ENCODE measurements at places on chromosomes 2 and 18. TPM values are rescaled to one million over a fixed set of nuclear protein-coding genes. Genes with fewer than 3 reads are reported as not detected.

Gene B3GNT7
- total RNA-seq = 7.4 TPM

Gene SLC23A3
- total RNA-seq = 2.3 TPM

- no peak for DNase-seq
These were observed 457 bp upstream of the SP9 start for GRCh38 chr2:174334278-174334715.

Gene KLHL41
- 2.3 TPM for total RNA-seq

DNA sequence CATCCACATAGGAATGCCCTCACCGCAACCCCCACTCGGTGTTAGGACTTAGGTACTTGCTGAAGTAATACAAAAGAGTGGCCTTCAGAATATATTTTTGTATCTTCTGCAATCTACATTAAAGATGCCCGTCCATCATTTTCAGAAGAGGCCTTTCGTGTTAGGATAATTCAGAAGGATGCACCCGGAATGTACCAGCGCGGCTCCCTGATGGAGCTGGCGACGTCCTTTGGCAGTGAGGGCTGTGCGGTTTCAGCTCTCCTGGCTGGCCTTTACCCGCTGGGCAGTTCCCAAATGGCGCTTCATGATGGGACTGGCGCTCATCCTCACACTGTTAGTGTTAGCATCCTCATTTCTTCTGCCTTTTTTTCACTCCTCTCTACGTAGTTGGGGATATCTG lies 15.3 kb downstream of the TWIST2 start:
- no peak for DNase-seq

DNA sequence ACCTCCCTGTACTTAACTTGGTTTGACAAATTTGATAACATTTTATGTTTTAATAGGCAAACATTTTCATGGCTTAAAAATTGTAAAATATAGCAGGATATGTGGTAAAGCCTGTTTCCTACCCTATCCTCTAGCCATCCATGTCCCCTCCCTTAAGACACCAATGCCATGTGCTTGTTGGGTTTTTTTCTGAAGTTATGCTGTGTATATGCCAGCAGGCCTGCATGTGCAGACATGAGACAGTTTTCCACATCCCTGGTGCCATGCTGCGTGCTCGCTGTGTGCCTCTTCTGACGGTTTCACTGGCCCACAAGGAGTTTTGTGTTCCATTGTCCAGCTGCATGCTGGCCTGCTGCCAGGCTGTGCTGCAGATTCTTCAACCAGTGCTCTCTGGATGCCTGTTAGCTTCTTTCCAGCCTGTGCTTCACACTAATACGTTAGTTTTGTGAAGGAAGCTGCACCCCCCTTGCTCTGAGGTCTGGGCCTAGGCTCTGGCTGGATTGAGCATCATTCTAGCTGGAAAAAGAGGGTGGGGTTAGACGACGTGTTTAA lies 16.9 kb downstream of the INPP4A start:
- no peak for DNase-seq

GRCh38 chr2:102107741-102108070 lies 34.8 kb upstream of the IL1R1 start:
- no peak for DNase-seq

Gene LOXHD1
- total RNA-seq = not detected

DNA sequence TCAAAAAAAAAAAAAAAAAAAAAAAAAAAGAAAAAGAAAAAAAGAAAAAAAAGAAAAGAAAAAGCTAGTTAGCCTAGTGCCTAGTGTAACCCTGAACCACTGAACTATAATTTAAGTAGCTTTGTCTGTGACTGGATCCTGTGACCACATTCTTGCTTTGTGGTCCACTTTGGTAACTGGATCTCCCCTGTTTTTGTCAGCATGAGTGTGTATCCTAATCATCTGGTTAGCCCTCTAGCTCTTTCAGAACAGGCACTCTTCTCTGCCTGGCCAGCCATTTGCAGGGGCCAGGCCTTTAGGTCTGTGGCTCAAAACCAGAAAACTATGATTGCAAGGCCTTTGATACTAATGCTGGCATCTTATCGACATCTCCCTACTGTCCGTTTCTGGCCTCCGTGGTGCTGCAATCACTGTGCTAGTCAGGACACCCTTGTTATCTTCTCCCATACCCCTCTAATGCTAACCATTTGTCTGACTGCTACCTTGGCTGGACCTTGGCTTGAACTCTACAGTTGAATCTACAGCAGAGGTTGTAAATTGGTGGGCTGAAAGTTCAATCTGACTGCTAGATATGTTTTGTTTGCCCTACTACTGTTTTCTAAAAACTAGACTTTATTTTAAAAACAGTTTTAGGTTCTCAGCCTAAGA lies 40.5 kb downstream of the RBKS start:
- DNase-seq = no peak

DNA sequence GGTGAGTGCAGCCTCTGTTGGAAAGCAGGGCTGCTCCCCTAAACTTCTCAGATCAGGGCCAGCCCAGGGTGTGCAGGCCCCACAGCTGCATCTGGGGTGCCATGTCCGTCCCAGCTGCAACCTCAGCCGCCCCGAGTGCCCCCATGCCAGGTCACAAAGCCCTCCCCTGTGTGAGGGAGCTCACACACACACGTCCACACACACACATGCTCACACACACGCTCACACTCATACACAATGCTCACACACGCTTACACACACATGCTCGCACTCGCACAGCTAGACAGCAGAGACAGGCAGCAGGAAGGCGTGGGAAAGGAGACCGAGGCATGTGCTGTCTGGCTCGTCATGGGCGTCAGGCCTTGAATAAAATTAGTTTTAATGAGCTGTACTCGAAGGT lies 55.4 kb downstream of the ADI1 start:
- DNase-seq = no peak

- no peak for DNase-seq
These were observed 66.6 kb downstream of the SMIM21 start for GRCh38 chr18:75360941-75361340.

GRCh38 chr2:233714121-233714520 lies 1.4 kb downstream of the UGT1A5 start:
- no peak for DNase-seq

DNA sequence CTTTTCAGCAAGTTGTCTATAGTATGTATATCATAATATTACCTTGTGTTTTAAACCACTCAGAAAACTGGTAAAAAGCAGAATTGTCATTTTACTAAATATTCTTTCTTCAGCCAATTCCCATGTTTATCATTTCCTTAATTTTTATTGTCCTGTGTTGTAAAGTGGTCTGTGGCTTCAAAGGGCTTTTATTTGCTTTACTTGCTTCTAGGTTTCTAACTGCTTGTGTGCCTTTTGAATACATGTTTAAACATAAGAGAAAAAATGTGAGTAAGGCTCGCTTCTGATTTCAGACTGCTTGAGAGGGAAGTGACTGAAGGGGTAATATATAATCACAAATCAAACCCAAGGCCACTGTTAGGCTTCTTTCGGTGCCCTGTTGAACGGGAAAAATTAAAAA lies 407.5 kb upstream of the NRP2 start:
- DNase-seq = no peak

DNA sequence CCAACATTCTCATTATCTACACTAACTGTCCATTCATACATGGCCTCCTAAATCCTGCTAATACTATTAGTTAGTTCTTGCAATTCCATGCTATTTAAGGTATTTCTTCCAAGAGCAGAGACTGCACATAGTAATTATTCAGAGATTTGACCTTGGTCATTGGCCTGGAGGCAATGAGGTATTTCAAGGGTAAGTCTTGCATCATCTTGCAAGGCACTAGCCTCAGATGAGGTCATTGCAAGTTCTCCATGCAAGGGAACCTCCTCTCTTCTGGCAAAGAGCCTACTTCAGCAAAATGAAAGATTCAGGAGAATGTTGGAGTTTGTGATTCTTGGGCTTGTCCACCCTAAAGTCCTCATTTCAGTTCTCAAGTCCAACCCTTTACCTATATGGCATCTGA lies 48.5 kb upstream of the IKZF2 start:
- DNase-seq = no peak

GRCh38 chr2:160505256-160505655 lies 11.6 kb upstream of the RBMS1 start:
- DNase-seq = no peak

- no peak for DNase-seq
These were observed 8.3 kb upstream of the RHOB start for GRCh38 chr2:20438334-20439192.

DNA sequence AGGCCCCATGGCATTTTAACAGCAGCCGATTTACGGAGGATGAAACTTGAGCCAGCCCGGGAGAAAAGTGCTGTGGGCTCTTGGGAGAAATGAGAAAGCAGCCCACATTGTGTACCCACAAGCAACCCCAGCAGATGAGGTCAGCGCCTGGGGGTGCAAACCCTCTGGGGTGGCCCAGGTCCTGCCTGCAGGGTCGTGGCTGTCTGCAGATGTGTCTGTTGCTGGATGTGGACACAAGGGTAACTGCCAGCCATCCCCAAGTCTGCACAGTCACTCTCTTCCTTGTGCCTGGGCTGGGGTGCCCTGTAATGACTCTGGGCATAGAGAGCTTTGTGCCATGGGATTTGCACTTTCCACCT lies 170.8 kb downstream of the PRKCE start:
- no peak for DNase-seq

DNA sequence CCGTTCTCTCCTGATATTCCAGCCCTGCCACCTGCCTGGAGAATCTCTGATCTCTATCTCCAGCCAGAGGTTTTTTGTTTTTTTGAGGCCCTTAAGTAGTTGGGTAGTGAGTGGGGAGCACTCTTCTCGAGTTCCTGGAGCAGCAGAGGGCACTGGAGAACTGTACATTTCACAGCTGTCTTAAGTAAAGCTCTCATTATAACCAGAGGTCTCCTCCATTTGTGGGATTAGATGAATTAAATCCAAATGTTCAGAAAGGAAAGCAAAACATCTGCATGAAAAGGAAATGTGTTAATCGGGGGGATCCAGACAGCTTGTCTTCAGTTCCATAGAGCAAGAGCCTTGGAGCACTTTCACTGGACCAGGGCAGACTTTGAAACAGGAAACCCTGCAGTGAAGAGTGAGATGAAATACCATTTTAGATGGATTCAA lies 32.8 kb downstream of the AOX1 start:
- DNase-seq = peak; percentile 11

DNA sequence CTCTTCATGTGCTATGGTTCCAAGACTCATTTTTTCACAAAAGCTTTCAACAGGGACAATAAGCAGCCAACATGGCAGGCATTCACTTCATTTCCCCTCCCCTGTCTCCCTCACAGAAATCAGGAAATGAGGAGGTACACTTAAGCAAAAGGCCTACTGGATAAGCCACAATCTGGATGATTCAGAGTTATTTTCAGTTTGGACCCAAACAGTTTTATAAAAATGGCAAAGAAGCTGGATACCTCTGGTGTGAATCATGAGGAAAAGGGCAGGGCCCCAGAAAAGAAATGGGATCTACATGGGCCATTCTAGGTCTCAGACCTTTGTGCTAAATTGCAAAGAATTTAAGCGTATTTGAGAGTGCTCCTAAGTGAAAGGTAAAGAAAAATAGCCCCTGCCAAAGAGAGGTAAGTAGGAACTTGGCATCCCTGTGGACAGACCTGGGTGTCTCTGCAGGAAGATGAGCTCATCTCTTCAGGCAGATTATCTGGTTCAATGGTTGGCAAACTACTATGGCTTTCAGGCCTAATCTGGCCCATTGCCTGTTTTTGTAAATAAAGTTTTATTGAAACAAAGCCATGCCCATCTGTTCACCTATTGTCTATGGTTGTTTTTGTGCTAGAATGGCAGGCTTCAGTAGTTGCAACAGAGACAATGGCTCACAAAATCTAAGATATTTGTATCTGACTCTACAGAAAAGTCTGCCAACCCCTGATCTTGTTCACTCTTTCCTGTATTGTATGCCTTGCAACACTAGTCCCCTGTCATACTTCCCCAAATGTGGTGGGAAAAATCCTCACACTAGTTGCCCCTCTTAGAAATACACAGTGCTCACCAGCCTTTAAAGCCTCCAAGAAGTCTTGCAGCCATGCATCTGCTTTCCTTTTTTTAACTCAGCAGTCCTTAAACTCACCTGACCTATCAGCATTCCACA lies 315.0 kb downstream of the ALK start:
- no peak for DNase-seq

Gene PLA2R1
- 10.5 TPM for total RNA-seq

GRCh38 chr2:159227467-159227866 lies 59.0 kb downstream of the WDSUB1 start:
- no peak for DNase-seq

Gene GALNT14
- total RNA-seq = 0.59 TPM

- DNase-seq = no peak
These were observed 2.2 kb upstream of the PDIA6 start for GRCh38 chr2:10814571-10815331.

DNA sequence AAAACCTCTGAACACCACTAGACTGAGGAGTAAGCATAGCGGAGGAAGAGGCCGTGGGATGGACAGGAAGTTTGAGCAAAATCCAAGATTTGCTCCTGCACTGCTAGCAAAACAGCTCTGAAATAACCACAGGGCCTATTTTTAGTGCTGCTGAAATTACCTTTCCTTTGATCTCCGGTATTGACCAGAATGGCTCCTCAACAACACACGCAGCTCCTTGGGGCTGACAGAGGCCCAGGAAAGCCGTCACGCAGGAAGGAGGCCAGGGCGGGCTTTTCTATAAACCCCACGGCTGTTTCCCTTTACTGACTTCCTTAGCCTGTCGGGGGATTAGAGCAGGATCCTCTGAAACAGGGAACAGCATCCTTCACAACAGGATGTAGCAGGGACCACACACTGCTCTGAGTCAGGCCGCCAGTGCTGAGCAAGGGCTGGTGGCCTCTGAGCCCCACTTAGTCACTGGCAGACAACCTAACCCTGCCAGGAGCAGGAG lies 80.8 kb upstream of the LCLAT1 start:
- DNase-seq = no peak

DNA sequence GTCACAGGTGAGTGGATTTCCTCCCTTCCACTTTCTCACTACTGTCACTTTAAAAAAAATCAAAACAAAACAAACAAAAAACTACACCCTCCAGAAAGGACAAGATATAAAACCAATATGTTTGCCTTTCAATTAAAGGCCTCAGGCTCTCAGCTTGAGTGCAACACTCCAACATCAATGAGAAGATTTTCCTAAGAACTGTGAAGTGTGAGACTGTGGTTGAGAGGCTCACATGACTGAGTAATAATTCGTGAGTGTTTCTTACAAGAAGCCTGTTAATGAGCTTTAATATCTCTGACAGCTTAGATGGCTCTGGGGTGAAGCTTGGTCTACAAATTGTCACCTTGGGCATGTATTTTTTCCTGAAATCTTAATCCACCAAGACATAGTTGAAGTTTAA lies 216.1 kb downstream of the ETAA1 start:
- no peak for DNase-seq

- DNase-seq = no peak
These were observed 10.9 kb upstream of the ADAM23 start for GRCh38 chr2:206432193-206433082.

- no peak for DNase-seq
These were observed 646.6 kb downstream of the NRXN1 start for GRCh38 chr2:50385349-50385748.

Data from prostate gland (tissue), 2 donors.